Stimulated activated CD4-positive, alpha-beta T cell treated with anti-CD3 and anti-CD28 coated beads, Interleukin-1b, Interleukin-23, amount 100 ng/mL, for 1 hour (primary cell): ENCODE measurements at places on chromosomes 13 and 19.

DNA sequence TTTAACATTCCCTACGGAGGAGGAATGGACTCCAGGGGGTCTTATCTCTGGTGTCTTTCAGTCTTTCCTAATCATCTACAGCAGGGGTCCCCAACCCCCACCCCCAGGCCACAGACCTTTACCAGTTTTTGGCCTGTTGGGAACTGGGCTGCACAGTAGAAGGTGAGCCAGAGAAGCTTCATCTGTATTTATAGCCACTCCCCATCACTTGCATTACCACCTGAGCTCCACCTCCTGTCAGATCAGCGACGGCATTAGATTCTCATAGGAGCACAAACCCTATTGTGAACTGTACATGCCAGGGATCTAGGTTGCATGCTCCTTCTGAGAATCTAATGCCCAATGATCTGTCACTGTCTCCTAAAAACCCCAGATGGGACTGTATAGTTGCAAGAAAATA, 120.0 kb upstream of the TMTC4 start:
- no peak for DNase-seq

DNA sequence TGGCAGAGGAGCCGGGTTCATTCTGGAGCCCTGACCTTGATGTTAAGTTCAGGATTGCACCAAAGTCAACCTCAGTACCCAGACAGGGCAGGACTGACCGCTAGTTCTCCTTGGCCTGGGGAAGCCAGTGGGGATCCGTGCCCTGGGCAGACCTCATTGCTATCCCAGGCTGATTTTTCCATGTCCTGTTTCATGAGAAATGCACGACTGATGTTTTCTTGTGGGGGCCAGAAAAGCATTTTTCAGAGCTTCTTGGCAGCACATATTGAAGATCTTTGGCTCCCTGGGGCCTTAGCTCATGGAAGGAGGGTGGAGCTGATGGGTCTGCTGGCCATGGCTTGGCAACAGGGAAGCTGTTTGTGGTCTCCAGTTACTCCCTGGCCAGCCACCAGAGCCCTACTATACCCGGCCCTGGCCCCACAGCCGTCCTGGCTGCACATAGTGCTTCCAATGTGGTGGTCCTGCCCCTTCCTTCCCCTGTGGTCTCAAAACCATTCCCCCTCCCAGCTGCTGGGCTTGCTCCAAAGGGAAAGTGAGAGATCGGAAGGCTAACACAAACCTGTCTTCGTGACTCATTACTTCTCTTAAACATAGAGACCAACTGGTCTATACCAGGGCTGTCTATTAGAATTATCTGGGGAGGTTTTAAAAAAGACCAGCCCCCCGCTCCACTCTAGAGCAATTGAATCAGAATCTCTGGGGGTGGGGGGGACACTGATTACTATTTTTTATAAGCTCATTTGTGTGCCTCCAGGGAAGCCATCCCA, 11.2 kb downstream of the IL17D start:
- no peak for DNase-seq

GRCh38 chr13:97254816-97255215, 32.7 kb downstream of the MBNL2 start:
- no peak for DNase-seq

GRCh38 chr19:55165952-55166529, 372 bp downstream of the DNAAF3 start:
- no peak for DNase-seq

DNA sequence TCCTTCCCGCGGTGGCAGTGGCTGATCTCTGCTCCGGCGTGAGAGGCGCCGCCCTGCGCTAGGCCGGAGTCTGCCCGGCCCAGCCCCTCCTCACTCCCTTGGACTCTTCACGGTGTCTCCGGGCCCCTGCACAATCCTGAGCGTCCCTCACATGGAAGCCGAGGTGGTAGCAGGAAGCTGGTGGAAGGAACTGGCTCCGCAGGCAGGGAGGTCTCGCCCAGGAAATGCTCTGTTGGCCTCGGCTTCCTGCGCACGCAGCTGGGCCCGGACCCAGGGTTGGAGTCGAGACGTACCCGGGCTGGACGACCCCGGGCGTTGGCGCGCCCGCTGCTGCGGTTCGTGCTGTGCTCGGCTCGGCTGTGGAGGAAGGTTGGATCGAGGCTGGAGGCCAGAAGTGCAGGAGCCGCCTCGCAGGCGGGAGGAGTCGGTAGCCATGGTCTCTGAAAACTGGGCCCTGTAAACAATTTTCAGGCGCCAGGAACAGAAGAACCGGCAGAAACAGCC, 46.3 kb downstream of the ZNF724 start:
- DNase-seq: no peak

DNA sequence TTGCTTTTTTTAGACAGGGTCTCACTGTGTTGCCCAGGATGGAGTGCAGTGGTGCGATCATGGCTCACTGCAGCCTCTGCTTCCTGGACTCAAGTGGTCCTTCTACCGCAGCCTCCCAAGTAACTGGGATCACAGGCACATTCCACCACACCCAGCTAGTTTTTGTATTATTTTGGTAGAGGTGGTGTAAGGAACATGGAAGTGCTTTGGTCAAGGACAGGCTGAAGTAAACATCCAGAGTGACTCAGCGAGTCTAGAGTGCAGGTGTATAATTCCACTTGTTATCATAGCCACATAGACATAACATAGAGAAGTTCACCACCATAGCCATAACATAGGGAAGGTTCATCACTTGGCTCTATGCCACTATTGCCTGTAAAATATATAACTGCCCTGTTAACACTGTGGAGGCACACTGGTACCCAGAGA, 98.6 kb downstream of the RBM26 start:
- no peak for DNase-seq

DNA sequence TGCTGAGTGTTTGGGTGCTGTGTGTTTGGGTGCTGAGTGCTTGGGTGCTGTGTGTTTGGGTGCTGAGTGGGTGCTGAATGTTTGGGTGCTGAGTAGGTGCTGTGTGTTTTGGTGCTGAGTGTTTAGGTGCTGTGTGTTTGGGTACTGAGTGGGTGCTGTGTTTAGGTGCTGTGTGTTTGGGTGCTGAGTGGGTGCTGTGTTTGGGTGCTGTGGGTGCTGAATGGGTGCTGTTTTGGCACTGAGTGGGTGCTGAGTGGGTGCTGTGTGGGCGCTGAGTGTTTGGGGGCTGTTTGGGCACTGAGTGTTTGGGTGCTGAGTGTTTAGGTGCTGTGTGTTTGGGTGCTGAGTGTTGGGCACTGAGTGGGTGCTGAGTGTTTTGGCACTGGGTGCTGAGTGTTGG, 48.5 kb upstream of the F7 start:
- no peak for DNase-seq

DNA sequence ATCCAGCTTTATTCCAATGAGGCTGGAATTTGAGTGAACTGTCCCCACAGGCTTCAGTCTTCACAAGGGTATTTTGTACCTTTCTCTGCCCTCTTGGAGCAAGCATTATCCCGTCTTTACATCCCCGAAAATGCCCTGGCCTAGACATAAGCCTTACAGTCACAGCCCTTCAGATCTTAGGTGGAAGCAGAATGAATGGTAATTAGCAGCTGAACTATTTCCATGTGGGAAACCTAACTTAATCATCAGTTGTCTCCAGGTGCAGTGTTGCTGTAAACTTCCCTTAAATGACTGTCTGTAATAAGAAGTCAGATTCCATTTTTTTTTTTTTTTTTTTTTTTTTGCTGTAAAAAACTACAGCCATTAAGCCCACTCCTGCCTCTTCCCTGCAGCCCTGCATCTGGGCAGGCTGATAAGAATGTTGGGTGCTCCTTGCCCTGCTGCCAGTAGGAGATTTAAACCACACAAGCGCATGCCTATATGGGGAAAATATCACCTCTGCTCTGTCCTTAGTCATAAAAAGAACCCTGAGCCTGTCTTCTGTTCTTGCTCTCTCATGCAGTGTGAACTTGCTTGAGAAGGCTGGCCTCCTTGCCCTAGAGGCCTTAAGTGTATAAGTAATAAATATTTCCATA, 426.8 kb upstream of the SLITRK5 start:
- DNase-seq: no peak
